ENCODE measurements at places on chromosomes 7 and 10.

DNA sequence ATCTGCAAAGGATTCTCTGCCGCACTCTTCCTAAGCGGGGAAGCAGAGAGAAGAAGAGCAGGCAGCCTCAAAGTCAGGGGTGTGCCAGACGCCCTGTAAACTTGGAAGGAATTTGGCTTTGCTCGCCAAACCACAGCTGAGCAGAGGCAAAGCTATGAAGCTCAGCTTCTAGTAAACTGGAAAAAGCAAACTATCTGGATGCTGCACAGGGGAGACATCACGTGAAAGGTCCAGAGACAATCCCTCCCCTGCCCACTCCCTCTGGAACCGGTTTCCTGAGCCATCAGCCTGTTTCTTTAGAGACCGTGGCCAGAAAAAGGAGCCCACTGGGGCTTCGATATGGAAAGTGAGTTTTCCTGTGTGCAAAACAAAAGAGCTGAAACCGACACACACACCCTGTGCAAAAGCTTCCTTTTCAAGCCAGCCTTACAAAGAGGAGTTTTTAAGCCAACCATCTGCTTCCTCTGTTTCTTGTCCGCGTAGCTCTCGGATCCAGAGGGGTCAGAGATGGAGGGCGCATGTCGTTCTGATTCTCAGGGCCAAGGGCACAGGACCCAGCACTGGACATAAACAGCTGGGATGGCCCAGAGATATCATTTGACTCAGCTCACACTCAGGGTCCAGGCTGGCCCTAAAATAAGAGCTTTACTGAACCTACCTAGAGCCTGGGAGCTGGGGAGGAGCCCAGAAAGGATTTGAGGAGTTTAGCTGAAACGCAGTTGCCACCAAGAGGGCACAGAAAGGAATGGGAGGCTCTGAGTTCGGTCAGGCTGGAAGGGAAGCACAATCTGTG lies 58.2 kb upstream of the DNAAF5 start:
- DNase-seq, result no peak

DNA sequence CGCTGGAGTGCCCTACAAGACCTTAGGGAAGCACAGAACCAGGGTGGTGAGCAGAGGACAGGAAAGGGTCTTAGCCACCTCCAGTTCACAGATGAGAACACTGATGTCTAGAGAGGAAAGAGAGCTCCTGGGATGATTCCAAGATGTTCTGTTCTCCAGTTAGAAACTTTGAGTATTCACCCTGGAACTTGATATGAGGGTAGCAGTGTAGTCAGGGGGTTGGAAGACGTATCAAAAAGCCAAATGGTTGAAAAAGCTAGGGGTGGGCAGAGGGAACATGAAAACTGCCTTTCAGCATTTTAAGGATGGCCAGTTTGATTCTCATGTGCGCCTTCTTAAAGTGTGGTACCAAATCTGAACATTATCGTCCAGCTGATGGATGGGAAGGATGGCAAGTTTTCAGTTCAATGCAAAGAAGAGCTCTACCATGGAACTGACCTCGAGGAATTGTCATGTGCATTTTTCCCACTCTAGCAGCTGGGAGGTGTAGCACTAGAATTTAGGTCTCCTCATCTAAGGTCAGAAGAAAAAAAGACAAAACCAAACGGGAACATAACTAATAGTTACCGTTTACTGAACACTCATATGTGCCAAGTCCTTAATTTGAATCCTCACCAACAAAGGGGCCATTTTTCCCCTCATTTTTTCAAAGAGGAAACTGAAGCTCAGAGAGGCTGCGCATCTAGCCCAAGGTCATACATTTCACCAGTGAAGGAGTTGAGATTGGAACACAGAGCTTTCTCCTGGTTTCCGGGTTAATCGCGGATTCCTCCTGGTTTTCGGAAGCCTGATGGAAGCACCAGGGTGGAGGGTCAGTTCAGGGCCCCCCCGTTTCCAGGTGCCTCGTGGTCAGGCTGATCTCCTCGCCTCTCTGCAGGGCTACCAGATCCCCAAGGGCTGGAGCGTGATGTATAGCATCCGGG lies 6.0 kb upstream of the CYP26A1 start:
- no peak for DNase-seq

DNA sequence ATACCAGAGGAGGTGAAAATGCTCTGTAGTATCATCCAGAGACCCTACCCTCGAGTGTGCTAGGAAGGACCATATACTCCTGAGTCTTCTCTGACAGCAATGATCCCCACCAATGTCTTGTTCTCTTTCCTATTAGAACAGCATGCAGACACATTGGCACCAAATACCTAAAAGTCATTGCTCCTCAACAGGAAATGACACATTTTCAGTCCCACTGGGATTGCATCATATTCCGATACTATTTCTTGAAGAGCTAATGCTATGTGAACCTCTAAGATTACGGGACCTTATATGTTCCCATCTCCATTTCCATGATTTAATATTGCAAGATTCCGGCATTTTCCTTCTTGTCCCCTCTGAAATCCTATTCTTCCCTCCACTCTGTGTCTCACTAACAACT lies 177.4 kb downstream of the NRP1 start:
- no peak for DNase-seq

- DNase-seq, result no peak
Observed at GRCh38 chr10:3090914-3091787, 23.8 kb downstream of the PFKP start.

- DNase-seq, result no peak
Observed at GRCh38 chr10:93436591-93437085, 45.5 kb downstream of the MYOF start.

DNA sequence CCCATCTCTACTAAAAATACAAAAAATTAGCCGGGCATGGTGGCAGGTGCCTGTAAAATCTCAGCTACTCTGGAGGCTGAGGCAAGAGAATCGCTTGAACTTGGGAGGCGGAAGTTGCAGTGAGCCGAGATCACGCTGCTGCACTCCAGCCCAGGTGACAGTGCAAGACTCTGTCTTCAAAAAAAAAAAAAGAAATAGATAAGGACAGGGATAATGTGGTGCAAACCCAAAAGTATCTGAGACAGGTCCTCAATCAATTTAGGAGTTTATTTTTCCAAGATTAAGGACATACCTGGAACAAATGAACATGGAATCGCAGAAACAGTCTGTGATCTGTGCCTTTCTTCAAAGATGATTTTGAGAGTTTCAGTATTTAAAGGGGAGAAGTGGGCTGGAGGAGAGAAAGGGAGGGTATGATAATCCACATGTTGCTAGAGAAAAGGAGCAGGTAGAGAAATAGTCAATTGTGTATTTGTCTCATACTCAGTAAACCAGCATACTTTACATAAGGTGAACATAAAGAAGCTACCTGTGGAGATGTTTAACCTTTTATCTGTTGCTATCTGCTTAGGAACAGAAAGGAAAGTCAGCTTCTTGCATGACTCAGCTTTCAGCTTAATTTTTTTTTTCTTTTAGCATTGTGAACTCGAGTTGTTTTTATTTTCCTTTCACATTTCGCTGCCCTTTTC lies 4.9 kb upstream of the MTPN start:
- no peak for DNase-seq

GRCh38 chr10:48556713-48557112 lies 48.2 kb downstream of the ARHGAP22 start:
- DNase-seq, result no peak

DNA sequence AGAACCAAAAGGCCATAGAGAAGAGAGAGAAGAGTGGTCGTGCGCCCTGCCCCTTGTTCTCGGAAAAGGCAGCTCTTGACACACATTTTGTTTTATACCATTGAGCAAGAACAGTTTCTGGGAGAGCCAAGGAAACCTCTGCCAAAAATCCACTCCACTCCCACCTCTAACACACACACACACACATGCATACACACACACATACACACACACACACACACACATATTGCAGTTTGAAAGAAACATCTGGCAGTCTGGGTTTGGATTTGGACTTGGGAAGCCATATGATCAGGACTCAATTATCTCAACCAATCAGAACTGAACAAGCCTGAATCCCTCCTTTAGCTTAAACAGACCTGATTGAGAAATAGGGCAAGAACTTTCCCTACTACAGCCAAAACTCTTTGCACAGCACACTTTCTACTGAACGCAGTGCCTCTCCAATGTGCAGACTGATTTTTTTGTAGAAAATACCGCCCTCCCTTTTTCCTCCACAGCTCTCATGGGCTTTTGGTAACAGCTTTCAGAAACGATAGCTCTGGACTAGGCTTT lies 484.0 kb upstream of the ZWINT start:
- DNase-seq, result no peak

- no peak for DNase-seq
Observed at GRCh38 chr10:83533290-83533689, 606.0 kb upstream of the GHITM start.

DNA sequence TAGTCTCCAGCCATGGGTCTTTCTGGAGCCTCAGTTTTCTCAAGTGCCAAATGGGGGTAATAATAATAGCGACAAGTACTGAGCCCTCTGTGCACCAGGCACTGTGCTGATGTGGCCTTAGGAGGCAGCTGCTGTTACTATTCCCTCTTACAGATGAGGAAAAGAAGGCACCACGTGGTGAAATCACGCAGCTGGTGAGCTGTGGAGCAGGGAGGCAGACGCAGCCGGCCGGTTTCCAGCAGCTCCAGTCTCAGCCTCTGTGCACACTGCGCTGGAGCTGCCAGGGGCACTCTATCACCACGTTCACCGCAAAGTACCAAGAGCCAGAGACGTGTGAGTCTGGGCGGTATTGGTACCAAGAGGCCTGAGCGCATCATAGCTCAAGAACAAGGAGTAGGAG lies 9.6 kb downstream of the PYROXD2 start:
- DNase-seq, result no peak

DNA sequence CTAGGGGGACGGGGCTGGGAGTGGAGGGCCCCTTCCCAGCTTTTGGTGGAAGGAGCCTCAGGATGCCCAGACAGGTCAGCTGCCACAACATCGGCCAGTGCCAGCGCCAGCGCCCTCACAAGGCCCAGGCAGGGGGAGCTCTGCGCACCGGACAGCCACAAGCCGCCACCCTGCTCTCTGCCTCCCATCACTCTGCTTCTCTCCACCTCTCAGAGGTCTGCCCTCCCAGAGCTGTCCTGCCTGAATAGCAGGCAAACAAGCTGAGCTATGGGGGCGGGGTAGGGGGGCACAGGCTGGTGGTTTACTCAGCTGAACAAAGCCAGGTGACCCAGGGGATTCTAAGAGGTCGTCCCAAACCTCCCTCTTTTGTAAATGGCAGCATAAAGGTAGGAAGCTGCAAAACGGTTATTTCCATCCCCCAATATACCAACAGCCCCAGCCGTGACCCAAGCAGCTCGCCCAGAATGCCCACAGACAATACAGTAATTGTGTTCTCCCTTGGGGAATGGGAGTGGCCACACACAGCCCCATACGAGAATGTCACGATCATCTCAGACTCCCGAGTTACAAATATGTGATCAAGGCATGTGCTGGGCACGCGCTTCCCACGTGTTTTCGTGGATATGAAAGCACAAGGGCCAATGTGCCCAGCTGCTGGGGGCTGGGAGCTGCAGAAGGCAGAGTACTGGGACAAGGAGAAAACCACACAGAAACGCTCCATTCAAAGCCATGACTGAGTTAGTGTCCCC lies 19.7 kb downstream of the FAM53B start:
- peak; percentile 40 for DNase-seq

DNA sequence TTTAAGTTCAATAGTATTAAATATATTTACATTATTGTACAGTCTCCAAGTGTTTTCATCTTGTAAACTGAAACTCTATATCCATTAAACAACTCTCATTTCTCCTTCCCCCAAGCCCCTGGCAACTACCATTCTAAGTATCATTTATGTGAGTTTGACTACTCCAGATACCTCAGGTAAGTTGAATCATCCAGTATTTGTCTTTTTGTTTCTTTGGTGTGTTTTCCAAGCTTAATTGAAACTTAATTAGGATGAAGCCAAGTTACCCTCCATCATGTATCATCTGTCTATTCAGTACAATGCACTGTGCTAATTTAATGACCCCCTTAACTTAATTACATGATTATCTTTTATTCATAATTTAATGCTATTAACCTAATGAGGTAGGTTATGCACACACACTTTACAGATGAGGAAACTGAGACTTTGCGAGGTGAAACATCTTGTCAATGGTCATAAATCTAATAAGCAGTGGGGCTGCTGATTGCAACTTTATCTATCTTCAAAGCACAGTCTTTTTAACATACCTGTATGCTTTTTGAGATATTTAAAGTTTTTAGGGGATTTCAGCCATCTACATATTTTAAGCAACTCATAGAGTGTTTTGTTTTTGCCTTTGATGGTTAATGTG lies 663 bp downstream of the MACC1 start:
- peak; percentile 24 for DNase-seq

DNA sequence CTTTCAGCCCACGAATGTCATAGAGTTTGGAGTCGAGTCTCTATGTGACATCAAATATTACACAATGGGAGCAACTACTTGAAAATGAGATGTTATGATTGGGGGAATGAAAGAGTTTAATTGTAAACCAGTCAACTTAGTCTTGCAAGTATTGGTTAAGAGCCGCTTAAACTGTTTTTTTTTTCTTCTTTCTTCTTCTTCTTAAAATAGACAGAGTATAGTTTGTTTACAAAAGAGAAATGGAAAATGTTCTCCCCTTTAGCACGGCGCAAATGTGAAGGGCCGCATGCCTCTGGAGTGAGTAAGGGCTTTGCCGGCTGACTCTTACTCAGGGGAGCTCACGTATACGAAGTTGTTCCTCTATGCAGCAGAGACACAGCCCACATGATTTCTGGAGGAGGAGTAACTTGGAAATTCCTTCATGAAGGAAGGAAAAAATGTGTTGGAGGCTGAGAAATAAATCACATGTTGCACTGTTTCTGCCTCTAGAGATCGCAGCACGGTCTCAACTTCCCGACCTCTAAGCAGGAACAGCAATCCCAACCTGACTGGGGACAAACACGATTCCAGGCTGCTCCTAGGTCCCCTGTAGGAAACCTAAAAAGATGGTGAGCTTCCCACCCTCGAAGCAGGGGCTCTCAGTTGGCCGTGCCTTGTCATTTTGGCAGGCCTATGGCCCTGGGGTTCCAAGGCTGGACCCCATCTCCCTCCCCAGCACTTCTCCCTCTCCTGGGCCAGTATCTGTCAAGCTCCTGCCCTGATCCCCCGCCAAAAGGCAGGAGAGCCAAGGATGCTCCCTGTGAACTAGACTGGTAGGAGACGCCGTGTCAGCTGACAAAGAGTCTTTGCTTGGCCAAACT lies 44.8 kb downstream of the MYOF start:
- DNase-seq, result peak; percentile 31

DNA sequence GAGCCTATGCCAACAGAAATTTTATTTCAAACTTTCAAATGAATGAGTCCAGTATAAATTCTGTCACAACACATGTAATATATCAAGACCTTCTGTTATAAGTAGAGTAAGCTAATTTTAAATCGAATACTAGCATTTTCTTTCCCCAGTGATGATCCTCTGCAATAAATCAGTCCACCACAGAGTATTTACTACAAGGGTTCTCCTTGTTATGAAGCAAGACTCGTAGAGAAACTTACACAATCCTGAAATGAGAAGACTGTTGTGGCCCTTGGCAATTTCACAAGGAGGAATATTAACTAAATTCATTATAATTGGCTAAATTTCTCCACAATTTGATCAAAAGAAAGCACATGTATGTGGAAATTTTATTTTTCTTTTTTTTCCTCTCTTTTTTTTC lies 312.4 kb upstream of the DGKB start:
- no peak for DNase-seq
